ENCODE measurements at places on chromosomes 3 and 15.

GRCh38 chr15:67327737-67328136 lies 73.2 kb downstream of the IQCH start:
- DNase-seq: no peak

DNA sequence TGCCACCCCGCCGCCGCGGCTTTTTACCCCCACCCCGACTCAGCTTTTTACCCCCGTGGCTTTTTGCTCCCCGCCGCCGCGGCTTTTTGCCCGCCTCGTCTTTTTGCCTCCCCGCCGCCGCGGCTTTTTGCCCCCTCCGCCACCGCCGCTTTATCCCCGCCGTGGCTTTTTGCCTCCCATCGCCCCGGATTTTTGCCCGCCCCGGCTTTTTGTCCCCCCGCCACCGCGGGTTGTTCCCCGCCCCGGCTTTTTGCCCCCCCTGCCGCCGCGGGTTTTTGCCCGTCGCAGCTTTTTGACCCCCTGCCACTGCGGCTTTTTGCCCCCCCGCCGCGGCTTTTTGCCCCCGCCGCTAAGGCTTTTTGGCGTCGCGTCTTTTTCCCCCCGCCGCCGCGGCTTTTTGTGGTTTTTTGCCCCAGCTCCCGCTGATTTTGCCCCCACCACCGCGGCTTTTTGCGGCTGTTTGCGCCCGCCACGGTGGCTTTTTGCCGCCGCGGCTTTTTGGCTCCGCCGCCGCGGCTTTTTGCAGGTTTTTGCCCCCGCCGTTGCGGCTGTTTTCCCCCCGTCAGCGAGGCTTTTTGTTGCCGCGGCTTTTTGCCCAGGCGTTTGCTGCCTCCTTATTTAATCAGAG lies 597.2 kb downstream of the GOLGA6L6 start:
- no peak for DNase-seq

GRCh38 chr3:174884776-174885568 lies 25.8 kb downstream of the NAALADL2 start:
- no peak for DNase-seq

DNA sequence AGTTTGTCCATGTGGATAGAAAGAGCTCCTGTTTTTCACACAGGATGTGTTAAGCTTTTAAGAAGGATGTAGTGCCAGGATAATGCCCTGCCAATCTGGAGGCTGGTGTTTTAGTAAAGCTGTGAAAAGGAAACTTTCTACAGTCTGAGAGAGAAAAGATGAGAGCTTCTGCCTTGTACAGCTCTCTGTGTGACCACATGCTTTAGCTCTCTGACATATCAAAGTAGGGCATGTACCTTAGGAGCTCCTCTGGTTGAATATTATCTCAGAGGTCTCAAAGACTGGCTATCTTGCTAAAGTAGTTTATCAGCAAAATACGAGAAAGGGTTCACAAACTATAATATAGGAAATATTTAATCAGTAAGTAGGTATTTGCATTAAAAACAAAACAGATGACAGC lies 30.4 kb downstream of the CDIN1 start:
- no peak for DNase-seq

DNA sequence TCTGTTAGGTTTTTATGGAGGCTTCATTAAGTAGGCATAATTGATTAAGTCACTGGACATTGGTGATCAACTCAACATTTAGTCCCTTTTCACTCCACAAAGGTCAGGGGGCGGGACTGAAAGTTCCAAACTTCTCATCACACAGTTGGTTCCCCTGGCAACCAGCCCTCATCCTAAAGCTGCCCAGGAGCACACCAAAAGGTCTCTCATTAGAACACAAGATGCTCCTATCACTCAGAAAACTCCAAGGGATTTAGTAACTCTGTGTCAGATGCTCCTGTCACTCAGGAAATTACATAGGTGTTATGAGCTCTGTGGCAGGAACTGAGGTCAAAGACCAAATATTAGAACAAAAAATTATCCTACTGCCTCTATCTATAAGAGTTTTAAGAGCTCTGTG lies 321.5 kb downstream of the OTOL1 start:
- no peak for DNase-seq

GRCh38 chr15:91866371-91866905 lies 12.9 kb downstream of the SLCO3A1 start:
- no peak for DNase-seq

- no peak for DNase-seq
Measured at GRCh38 chr3:141452045-141452444, 34.8 kb upstream of the RASA2 start.

DNA sequence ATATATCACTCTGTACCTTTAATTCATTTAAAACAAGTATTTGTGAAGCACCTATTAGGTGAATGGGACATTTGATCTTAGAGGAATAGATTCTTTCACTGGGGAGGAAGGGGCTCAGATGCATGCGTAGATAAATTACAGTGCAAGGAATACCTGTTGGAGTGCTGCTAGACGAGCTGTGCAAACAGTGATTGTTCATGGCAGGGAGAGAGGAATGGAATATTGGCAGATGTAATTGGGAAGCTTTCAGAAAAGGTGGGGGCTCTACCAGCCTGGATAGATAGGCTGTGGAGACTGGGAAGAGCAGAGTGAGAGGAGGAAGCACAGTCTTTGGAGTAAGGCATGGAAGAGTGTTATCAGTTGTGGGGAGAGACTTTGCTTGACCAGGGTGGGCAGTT lies 116.8 kb downstream of the AKAP13 start:
- no peak for DNase-seq

DNA sequence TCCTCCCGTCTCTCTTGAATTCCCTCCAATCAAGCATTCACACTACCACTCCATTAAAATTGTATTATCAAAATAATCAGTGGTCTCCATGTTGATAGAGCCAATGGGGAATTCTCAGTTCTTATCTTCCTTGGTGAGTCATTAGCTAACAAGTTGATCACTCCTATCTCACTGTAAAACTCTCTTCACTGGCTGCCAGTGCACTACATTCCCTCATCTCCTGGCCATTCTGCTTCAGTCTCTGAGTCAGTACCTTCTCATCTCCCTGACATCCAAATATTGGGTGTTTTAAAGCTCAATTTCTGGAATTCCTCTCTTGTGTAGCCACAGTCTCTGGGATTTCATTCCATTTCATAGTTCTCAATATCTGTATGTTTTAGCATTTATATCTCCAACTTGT lies 175.2 kb downstream of the ALDH1A2 start:
- DNase-seq: no peak

DNA sequence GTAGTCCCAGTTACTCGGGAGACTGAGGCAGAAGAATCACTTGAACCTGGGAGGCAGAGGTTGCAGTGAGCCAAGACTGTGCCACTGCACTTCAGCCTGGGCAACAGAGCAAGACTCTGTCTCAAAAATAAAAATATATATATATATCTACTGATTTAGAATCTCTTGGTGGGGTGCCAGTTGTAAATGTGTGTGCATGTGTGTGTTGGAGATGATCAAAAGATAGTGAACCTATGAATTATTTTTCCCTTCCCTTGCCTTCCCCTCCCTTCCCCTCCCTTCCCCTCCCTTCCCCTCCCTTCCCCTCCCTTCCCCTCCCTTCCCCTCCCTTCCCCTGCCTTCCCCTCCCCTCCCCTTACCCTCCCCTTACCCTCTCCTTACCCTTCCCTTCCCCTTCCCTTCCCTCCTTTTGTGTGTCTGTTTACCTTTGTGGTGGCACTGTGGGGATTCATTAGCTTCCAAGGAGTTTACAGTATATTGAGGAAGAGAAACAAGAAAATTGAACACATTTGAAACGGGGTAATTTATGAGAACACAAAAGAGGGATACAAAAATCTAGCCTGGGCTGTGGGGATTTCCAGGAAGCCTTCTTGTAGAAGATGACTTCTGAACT lies 281.5 kb upstream of the DPPA4 start:
- no peak for DNase-seq

DNA sequence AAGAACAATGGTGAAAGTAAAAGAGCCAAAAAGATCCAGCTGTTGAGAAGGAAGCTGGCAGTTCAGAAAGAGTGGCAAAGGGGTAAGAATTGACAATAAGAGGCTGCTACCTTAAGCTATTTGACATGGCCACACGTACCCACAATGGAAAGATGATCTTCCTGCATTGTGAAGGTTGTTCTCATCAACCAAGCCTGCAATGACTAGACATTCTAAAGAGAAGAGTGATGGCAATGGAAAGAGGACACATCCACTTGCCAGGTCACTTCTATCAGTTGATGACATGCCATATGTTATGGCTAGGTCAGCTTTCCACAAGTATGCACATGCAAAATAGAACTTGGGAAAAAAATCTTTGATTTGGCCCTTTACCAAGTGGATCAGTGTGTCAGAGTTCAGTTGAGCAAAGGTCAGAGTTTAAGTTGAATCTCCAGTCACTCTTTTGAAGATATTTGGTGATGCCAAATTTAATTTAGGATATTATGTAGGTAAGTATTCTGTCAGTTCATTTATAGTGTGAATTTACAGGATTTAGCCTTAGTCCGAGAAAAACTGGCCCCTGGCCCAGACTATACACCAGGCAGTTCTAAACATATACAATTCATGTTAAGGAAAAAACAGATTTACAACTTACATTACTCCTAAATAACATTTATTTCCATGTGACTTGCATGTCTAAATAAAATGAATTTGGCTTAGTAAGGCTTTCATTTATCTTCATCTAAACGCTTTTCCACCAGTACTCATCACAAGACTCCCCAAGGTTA lies 104.9 kb upstream of the FLNB start:
- no peak for DNase-seq

DNA sequence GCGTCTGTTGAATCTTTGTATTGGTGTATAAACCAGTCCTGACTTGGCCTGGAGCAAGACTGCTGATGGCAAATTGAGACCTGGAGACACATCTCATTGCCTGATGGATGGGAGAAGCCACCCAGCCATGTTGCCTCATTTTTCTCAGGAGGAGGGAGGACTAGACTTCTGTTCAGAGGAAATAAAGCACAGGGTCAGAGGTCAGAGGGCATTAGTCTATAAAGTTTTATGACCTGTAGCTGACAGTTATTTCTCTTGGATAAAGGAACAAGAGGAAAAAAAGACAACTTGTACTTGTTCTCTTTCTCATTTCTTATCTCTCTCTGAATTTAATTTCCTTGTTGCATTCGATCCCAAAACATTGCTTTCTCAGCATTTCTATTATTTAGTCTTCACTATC lies 775.9 kb downstream of the SQOR start:
- no peak for DNase-seq

- DNase-seq: no peak
Measured at GRCh38 chr15:33132722-33133345, 61.7 kb downstream of the FMN1 start.

DNA sequence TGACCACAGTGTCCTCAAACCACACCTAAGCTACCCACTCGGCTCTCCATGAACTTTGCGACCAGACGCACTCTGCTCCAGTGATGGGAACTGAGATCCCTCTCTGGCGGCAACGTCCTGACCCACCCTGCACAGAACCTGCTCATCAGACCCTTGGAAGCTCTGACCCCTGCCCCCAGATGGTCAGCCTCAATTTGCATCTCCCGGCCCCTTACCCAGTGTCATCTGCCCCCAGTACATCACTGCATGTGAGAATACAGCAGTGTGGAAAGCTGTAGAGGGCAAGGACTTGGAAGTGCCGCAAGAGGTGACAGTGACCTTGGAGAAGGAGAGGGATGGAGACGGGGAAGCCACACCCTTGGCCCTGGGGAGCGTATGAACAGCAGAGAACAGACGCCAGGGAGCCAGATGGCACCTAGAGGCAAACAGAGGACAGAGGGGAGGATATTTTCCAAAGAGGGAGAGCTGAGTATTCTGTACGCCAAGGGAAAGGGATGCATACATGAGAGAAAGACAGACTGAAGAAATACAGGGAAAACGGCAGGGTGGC lies 192.0 kb downstream of the XXYLT1 start:
- no peak for DNase-seq

- no peak for DNase-seq
Measured at GRCh38 chr15:80565988-80566387, 129.1 kb upstream of the ABHD17C start.

DNA sequence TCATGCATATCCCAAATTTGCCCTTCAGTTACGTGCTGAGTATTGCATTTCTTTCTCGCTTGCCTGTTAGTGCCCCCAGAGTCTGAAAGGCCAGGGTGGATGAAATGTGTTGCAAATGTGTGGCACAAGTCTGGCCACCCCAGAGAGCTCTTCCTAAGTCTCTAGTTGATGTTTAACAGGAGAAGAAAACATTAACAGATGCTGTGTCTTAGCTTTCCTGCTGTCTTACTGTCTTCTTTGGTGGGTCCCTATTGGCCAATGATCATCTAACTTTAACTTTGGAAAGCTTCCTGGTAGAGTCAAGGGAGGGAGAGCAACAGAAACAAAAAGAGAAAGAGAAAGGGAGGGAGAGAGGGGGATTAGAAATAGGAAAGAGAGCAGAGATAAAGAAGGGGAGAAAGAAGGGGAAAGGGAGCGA lies 76.7 kb upstream of the P3H2 start:
- DNase-seq: no peak

DNA sequence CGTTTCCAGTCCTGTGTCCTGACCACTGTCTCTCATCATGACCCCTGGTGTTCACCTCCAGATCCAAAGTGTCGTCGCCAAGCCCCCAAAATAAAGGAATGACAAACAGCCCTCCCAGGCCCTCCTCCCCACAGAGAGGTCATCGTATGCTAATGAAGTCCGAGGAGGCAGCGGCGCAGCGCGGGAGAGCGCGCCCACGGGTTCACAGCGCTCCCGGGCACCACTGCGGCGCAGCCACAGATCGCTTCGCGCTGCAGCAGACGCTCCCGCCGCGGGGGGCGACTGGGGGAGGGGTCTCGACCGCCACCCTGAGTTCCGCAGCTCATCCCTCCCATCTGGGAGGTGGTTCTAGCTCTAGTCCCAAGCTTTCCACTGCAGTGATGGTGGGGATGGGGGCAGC lies 1.3 kb downstream of the DGKG start:
- peak; percentile 49 for DNase-seq

GRCh38 chr15:94177112-94177511 lies 54.2 kb upstream of the MCTP2 start:
- no peak for DNase-seq

- peak; percentile 40 for DNase-seq
Measured at GRCh38 chr3:158790901-158791589, 10.8 kb upstream of the MFSD1 start.

GRCh38 chr3:177931346-177931745 lies 604.9 kb upstream of the KCNMB2 start:
- no peak for DNase-seq

DNA sequence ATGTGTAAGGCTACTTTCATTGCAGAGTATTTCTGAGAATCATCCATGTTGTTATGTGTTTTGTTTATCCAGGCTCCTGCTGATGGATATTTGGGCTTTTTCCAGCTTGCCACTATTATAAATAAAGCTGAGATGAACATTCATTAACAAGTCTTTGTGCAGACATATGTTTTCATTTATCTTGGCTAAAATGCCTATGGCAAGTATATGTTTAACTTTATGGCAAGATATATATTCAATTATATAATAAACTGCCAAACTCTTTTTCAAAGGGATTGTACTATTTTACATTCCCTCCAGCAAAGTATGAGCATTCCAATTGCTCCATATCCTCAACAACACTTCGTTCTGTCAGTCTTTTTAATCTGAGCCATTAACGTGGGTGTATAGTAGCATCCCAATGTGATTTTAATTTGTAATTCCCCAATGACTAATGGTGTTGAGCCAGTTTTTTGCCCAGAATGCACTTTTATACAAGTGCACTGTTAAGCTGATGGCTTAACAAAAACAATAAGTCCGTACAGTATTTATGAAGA lies 452.4 kb downstream of the SHQ1 start:
- DNase-seq: no peak

- DNase-seq: no peak
Measured at GRCh38 chr3:188123170-188123905, 30.6 kb upstream of the LPP start.
